Right atrium auricular region (tissue), 2 donors: ENCODE measurements at places on chromosomes 13 and 19. TPM values are rescaled to one million over a fixed set of nuclear protein-coding genes. Genes with fewer than 3 reads are reported as not detected.

ZNF541 gene
- total RNA-seq: not detected

OSCAR gene
- not detected for total RNA-seq

PSG6 gene
- not detected for total RNA-seq

GFY gene
- not detected for total RNA-seq

ZNF358 gene
- total RNA-seq: 109 TPM

YIPF2 gene
- total RNA-seq: 23.4 TPM

TLE6 gene
- total RNA-seq: 5.2 TPM

TEX26 gene
- total RNA-seq: not detected

TMEM38A gene
- 12.1 TPM for total RNA-seq

CYP2F1 gene
- total RNA-seq: not detected

ADAMTSL5 gene
- total RNA-seq: 14.5 TPM

LIM2 gene
- not detected for total RNA-seq

PEAK3 gene
- total RNA-seq: 1.9 TPM

IZUMO4 gene
- 1.4 TPM for total RNA-seq

PHF11 gene
- 22.3 TPM for total RNA-seq

C19orf67 gene
- total RNA-seq: not detected

CEACAM16 gene
- total RNA-seq: not detected

CGB8 gene
- not detected for total RNA-seq

ZNF581 gene
- total RNA-seq: 7.5 TPM

HSPB6 gene
- total RNA-seq: 104 TPM

DPF1 gene
- not detected for total RNA-seq

CYSLTR2 gene
- total RNA-seq: 4.1 TPM

NLRP11 gene
- total RNA-seq: not detected

EDNRB gene
- 52.1 TPM for total RNA-seq

NALCN gene
- total RNA-seq: 21.1 TPM

LCP1 gene
- total RNA-seq: 8.6 TPM

TUBA3C gene
- total RNA-seq: not detected

CASP14 gene
- not detected for total RNA-seq

LILRB2 gene
- total RNA-seq: 1.1 TPM

THSD8 gene
- not detected for total RNA-seq

GAS6 gene
- 254 TPM for total RNA-seq

LINGO3 gene
- total RNA-seq: not detected

TEX30 gene
- total RNA-seq: 8.9 TPM

FAM216B gene
- total RNA-seq: 23.5 TPM

KPTN gene
- total RNA-seq: 2.9 TPM

SCN1B gene
- total RNA-seq: 119 TPM

IL12RB1 gene
- 0.75 TPM for total RNA-seq

DGKH gene
- 6.6 TPM for total RNA-seq

DCT gene
- total RNA-seq: 0.39 TPM

ZNF543 gene
- total RNA-seq: 7.8 TPM

PPP1R37 gene
- total RNA-seq: 21.7 TPM

MTRF1 gene
- 11.5 TPM for total RNA-seq
